ENCODE measurements at places on chromosomes 3 and 15.
A peak's percentile ranks its signal among the peaks of the same experiment; 100 is the strongest.

DNA sequence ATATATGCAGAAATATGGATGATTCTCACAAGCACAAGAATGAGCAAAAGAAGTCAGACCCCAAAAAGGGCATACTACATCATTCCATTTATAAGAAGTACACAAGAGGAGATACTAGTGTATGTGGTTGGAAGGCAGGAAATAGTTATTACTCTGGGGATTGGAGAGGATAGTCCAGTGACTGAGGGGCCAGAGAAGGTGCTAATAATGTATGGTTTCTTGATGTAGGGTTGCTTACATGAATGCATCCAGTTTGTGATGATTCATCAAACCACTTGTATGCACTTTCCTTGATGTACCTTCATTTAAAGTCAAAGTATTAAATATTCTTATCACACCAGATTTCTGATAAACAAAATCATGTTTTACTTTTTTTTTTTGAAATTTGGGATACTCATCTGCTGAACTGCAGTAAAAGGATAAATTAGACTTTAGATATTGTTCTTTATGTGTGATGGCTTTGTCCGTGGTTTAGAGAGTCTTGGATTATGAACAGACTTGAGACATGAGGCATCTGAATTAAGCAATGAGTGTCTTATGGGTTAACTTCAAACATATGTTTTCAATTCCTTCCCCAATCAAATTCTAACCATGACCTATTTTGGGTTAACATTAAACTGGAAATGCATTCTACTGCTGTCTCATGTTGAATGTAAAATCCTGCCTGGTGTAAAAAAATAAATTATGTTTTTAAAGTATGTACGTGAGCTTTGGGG lies 171.2 kb downstream of the SEMA6D start:
- DNase-seq = no peak

DNA sequence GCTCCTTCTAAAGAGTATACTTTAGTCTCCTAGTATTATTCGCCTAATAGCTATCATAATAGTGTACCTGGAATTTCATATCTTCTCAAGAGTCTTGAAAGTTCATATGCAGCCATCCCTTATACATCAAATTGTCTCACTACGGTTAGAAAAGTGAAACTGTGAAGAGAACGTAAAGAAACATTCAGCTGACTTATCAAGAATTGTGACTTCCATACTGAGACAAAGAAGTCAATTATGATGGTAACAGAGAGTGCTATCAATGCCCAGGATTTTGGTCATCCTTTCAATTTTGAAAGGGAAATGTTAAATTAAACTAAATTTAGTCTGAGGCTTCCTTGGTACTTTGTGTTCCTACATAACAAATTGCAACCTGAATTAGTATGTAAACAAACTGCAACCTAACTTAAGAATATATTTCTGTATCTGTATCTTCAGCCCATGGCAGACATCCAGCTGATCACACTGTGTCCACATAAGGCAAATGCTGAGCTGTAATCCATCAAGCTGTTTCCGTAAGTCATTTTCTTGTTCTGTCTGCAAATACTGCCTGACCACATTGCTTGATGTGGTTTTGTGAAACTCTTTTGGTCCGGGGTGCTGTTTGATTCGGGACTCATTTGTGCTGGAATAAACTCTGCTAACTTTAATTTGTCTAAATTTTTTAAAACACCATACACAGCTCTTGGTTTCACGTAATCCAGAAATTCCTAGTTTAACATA lies 469.6 kb downstream of the SI start:
- no peak for DNase-seq

GRCh38 chr15:69474291-69474690 lies 21.7 kb downstream of the RPLP1 start:
- peak; percentile 19 for DNase-seq

DNA sequence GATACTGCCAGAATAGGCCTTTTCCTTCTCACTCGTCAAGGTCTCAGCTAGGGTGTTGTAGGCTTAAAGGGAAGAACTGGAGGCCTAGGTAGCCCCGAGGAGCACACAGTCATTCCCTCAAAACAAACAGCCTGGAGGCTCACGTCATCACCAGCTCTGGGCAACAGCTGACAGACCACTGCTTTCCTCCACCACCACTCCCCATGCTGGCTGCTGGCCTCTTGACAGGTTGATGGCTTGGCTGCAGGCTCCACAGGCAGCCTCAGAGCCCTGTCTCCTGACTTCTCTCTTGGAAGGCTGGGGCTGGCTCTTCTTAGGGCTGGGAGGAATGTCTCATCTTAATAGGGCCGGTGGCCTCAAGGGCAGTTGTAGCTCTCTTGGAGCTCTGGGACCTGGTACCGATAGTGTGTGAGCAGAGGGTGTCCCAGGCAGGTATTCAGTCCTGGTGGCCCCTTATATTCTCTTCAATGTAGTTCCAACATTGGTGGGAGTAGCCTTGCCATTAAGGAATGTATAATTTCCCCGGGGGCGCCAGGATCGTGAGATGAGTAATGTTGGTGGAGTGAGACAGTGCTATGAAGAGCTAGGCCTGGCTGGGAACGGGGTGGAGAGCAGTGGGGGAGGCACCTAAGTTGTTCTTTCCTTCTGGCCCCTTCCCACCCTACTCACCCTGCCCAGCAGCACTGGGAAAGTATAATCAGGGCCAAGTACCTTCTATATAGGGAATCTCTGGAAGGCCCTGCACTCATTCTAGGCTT lies 6.1 kb upstream of the AP2M1 start:
- DNase-seq = peak; percentile 89

GRCh38 chr3:168864107-168865021 lies 768.6 kb upstream of the GOLIM4 start:
- DNase-seq = no peak

GRCh38 chr3:111739311-111739911 lies 119.7 kb upstream of the PHLDB2 start:
- DNase-seq = peak; percentile 65

All from choroid plexus epithelial cell (primary cell).